ENCODE measurements at places on chromosomes 12 and 14.

DNA sequence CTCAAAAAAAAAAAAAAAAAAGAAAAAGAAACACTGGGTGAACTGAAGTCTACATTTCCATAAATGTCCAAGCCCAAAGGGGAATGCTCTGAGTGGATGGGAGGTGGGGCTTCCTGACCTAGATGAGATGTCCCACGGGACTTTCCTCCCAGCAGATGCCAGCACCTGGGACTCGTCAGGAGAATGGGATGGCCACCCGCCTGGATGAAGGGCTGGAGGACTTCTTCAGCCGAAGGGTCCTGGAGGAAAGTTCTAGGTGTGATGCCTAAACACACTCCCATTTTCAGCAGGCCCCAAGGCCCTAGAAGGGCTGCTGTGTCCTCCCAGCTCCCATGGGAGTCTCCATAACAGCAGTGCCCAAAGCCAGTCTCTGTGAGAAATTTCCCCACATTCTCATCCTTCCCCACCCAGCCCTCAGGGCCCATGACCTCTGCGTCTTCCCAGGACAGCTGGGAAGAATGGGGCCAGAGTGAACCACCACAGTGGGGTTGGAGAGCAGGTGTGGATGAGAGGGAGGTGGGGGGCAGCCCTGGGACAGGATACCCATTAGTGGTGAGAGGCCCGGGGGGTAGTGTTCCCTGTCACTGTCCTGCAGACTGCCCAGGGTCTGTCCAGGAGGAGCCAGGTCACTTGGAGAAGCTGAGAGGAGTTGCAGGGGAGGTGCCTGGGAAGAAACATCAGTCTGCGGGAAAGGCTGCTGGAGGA lies 7.1 kb upstream of the CPNE6 start:
- no peak for DNase-seq

- DNase-seq, result no peak
These were observed 54.8 kb downstream of the GOLGA5 start for GRCh38 chr14:92848887-92849286.

GRCh38 chr12:9273276-9273675 lies 65.1 kb upstream of the PZP start:
- no peak for DNase-seq

- DNase-seq, result no peak
These were observed 7.1 kb upstream of the BHLHE41 start for GRCh38 chr12:26131936-26132335.

- DNase-seq, result no peak
These were observed 5.6 kb downstream of the MARCHF9 start for GRCh38 chr12:57760347-57760982.

DNA sequence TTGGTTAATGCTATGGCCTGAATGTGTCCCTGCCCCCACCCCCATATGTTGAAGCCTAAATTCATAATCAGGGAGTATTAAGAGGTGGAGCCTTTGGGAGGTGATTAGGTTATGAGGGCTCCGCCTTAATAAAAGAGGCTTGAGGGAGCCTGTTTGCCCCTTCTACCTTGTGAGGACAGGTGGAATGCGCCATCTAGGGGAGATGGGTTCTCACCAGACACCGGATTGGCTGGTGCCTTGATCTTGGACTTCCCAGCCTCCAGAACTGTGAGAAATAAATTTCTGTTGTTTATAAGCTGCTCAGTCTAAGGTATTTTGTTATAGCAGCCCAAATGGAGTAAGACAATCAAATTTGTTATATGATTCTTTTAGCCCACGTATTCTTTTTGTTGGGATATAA lies 148.3 kb downstream of the PTCSC3 start:
- DNase-seq, result no peak

DNA sequence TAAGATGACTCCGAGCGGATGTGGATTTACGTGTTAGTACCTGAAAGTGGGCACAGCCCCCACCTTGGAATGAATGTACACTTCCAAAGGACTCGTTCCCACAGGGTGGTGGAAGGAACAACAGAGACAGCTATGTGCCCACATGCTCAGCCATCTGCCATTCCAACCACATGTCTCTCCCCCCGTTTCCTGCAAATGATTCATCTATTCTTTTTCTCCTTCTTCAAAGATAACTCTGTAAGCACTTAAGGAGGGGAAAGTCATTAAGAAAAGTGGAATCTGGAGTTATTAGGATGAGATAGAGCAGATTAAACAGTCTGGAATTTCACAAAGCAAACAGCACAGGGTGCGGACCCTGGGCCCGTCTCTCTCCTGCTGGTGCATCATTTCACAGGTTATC lies 18.5 kb upstream of the DUSP6 start:
- DNase-seq, result no peak

DNA sequence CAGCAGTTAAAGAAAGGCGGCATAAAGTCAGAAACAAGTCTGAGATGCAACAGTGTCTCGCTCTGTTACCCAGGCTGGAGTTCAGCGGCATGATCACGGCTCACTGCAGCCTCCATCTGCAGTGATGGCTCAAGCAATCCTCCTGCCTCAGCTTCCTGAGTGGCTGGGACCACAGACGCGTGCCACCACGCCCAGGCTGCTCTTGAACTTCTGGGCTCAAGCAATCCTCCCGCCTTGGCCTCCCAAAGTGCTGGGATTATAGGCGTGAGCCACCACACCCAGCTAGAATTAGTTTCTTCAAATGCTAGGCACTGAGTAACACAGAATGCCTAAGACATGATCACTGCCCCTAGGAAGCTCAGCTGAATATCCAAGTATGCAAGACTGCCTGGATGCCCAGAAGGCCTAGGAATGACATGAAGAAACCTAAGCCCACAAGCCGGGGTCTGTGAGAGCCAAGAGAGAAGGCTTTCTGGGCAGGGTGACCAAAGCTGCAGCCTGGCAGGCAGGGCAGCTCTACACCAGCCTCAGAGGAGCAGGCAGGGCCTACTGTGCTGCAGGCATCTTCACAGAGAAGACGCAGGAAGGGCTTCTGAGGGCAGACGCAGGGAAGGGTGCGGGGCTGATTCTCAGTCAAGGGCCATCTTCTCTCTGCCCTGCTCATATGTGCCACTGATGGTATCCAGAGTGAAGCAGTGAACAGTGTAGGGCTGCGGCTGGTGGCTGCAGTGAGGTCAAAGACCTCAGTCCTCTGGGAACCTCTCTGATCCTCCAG lies 4.3 kb upstream of the PPP2R5C start:
- DNase-seq, result no peak

DNA sequence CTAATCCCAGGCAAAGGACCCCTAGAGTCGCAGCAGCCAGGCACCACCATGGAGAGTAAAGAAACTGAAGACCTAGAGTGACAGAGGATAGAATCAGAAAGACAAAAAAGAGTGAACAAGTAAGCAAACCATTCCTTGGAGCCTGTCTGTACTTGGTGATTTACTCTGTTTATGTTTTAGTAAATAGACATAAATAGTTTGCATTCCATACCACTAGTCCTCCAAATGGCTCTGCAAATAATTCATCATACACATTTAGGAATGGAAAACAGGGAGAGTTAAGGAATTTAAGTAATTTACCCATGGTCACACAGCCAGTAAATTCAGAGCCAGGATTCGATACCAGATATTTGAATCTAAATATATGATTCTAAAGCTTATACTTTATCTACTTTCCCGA lies 2.8 kb downstream of the OLR1 start:
- DNase-seq, result no peak

GRCh38 chr14:58738876-58739275 lies 101.1 kb downstream of the DACT1 start:
- no peak for DNase-seq

DNA sequence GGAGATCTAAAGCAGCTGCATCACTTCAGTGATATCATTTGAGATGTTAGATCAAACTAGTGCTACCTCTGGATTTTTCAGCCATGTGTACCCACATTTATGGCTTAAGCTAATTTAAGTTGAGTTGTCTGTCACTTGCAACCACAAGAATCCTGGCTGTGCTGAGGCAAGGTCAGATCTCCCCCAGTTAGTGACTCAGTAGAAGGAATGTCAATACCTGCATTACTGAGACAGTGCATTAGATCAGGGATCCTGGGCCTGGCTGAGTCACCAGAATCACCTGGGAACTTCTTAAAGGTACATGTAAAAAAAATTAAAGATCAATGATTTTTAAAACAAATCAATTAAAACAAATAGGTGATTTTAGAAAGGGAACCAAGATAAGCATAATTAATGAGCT lies 84.6 kb upstream of the GRIN2B start:
- no peak for DNase-seq

DNA sequence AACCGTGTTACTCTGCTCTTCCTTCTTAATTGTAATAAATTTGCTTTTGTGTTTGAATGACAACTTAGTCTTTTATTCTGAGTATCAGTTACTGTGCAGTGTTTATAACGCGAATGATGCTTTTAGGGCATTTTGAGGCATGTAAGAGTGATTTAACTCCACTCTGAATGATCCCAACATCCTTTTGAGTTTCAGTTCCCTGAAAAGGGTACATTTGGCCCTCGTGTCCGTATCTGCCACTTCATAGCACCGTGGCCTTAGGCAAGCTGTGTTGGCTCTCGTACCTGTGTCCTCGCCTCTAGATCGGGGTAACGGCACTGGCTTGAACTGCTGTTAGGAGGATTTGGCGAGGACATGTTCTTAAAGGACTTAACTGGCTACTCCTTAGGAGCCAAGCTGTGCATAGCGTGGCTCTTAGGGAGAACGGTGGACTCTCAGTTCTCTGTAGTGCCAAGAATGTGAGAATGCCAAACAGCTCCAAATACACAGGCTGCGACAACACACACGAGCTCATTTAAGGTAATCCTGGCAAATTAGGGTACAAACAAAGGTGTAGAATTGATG lies 92.0 kb downstream of the PPP2R5C start:
- DNase-seq, result no peak

- no peak for DNase-seq
These were observed 8.1 kb upstream of the STX2 start for GRCh38 chr12:130847112-130847511.

GRCh38 chr12:58481811-58482210 lies 438.5 kb downstream of the LRIG3 start:
- no peak for DNase-seq

DNA sequence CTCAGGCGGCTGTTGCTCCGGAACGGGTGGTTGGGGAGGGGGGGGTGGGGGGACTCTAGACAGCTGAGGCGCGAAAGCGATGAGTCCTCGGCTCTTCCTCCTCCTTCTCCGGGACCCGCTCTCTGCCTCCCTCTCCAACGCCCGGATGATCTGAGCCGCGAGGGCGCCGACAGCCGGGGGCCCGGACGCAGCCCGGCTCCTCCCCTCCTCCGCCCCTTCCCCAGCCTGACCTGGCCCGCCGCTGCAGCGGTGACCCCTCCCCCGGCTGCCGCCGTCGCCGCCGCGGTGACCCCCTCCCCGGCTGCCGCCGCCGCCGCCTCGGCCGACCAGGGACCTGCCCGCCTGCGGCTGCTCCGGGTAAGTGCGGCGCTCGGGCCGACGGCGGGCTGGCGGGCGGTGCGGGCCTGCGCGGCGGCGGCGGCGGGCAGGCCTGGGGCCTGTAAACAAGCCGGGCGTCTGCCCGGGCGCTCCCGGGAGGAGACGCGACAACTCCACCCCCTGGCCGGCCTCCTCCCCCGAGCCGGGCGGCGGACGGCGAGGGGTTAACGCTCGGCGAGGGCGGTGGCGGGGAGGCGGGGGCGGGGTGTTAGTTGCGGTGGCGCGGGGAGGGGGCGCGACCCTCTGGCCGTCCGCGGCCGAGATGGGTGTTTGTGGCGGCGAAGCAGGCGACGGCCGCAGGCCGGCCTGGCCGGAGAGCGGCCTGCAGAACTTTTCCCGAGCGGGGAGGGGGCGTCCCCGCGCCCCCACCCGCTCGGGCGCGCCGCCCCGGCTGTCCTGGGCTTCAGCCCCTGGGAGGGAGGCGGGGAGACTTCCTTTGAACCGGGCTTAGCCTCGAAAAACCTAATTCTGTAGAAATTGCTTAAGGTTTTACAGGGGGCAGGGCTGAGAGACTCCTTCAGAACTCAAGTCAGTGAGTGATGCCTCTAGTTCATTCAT lies 568 bp downstream of the PPM1A start:
- peak; percentile 80 for DNase-seq

- DNase-seq, result peak; percentile 28
These were observed 1.4 kb upstream of the FOXN3 start for GRCh38 chr14:89418452-89418851.

GRCh38 chr14:74610866-74611649 lies 979 bp downstream of the LTBP2 start:
- DNase-seq, result peak; percentile 35

- no peak for DNase-seq
These were observed 157.5 kb upstream of the ATF7IP start for GRCh38 chr12:14207905-14208551.

DNA sequence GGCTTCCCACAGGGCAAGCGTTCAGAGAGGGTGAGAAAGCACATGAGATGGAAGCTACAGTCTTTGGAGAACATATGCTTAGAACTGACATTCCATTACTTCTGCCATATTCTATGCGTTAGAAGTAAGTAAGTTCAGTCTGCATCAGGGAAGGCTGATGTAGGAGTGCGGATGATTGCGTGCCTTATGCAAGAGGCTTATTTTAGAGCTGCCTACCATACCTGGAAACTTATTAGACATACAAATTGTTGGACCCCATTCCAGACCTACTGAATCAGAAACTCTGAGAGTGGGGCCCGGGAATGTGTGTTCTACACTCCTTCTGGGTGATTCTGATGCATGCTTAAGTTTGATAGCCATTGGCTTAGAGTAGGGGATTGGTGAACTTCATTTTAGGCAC lies 174.9 kb downstream of the KTN1 start:
- no peak for DNase-seq

- no peak for DNase-seq
These were observed 19.1 kb upstream of the FOS start for GRCh38 chr14:75259510-75259855.

DNA sequence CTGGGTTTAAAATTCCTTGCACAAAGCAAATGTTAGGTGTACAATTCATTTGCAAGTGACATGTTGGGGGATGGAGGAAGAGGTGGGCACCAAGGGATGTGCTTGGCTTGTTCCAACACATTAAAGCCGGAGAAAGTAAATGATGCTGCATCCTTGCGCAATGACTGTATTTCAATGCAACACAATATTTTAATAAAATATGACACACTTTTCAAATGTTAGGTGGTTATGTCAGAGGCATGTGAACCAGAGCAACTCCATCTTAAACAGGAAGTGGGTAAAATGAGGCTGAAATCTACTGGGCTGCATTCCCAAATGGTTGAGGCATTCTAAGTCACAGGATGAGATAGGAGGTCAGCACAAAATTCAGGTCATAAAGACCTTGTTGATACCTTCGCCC lies 53.6 kb upstream of the ARHGAP5 start:
- no peak for DNase-seq

DNA sequence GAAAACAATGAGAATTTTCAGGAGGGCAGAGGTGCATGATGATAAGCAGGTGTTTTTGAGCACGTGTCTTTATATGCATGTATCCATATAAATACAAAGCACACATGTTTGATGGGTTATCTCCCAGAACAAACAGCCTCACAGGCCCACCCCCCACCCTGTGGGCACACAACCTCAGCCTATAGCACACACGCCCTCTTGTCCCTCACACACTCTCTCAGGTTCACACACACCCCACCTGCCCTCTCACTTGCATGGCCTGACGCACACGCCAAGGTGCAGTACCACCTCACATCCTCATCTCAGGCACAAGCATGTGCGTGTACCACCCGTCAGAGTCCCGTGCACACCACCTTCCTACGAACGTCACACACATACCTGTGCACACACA lies 8.6 kb upstream of the KRT8 start:
- no peak for DNase-seq

Data from B cell (primary cell).